ENCODE measurements at places on chromosomes 3 and 15.

- DNase-seq, result peak; percentile 52
These were observed 43.2 kb downstream of the ARHGEF3 start for GRCh38 chr3:56758539-56758981.

DNA sequence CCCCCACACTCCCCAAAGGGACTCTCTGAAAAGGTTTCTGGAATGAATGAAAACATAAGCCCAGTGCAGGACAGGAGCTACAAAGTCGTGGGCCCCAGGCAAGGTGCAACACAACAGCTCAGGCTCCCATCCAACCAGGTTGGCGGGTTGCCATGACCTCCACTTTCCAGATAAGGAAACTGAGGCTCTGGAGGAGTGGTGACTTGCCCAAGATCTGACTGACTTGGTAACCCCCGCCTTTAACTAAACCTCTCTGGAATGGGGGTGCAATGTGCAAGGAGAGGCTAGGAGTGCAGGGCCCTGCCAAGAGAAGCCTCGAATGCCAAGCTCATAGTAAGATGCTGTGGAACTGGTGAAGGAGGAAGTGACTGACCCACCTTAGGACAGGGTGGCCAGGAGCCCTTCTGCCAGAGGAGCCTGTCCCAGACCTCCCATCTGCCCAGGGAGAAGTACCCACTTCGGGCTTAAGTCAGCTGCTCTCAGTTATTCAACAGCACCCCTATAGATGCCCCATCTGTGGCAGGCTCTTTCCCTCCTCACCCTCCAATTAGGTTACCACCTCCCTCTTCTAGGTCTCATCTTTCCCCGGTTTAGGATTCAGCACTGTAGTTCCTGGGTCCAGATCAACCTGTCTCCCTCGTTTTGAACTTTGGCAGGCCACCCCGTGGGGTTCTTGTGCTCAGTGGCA, 553 bp upstream of the TNNC1 start:
- no peak for DNase-seq

DNA sequence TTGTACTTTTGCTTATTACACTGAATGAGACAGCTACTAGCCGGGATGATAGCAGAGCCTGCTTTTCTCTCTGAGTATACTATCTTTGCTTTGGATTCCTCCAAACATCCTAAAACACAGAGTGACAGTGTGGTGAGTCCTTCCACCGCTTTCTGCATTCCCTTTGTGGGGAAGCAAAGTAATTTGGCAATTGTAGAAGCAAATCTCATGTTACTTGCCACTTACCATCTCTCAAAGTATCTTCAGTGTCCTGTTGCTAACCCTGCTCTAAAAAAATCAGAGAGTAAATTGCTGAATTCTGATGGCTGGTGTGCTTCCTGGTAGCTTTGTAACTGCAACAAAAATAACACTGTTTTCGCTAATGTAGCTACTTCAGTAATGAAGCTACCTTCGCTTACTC, 92.4 kb upstream of the LRRFIP2 start:
- no peak for DNase-seq

DNA sequence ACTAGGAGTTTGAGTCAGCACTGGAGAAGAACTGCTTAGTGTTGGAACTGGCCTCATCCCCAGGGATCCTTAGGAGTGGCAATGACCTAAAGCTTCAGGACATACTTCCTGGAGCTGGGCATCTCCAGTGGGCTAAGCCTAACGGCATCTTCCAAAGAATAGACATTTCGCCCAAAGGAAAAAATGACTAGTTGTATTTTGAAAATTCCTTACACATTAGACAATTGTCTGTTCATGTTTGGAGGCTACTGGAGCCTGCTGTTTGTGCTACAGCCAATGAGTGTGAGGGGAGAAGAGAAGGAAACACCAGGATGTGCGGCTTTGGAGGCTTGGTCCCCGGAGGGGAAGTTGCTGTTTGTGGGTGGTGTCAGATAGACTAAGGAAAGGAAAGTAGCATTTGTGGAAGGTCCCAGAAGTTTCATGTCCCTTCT, 77.6 kb downstream of the POLR2M start:
- no peak for DNase-seq

- DNase-seq, result no peak
These were observed 313.9 kb downstream of the FGF12 start for GRCh38 chr3:192413461-192413860.

DNA sequence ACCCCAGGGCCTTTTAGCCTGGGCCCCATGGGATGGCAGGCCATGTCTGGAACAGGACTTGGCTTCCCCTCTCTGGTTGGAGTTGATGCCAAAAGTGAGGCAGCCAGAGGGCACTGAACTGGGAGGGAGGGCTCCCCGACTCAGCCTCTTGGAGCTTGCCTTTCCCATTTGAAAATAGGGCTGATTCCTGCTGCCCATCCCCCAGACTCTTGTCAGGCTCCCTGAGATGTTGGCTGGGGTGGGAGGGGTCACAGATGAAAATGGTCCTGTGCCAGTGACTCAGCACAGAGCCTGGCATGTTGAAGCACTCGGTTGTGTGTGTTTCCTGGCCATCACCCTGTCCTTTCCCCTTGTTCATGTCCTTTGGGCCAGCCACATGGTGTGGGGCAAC, 6.6 kb downstream of the PPCDC start:
- DNase-seq, result peak; percentile 63

DNA sequence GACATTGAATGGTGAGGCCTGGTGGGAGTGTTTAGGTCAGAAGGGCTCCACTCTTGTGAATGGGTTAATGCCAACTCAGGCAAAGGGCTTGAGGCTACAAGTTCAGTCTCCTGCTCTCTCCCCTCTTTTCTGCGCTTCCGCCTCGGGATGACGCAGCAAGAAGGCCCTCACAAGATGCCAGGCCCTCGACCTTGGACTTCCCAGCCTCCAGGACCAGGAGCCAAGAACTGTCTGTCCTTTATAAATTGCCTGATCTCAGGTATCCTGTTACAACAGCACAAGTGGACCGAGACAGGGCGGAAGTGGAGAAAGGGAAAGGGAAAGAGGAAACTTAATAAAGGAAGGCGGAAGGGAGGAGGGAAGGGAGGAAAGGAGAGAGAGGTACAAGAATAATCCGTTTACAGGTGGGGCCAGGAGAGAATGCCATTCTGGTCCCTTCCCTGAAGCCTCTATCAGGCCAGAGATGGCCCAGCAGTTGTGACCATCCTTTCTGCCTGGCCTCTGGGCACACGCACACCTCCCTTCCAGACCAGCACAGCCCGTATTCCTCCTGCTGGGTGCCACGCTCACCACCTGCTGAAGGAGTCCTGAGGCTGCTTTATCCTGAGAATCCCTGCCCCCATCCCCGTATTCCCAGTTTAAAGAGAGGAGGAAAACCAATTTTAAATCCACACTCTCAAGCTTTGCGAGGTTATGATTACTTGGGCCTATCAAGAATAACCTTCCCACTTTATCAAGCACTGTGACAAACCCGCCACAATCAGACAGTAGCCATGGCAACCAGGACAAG, 64.2 kb downstream of the OXNAD1 start:
- DNase-seq, result no peak

GRCh38 chr3:59522550-59522949, 472.7 kb upstream of the CFAP20DC start:
- DNase-seq, result no peak

DNA sequence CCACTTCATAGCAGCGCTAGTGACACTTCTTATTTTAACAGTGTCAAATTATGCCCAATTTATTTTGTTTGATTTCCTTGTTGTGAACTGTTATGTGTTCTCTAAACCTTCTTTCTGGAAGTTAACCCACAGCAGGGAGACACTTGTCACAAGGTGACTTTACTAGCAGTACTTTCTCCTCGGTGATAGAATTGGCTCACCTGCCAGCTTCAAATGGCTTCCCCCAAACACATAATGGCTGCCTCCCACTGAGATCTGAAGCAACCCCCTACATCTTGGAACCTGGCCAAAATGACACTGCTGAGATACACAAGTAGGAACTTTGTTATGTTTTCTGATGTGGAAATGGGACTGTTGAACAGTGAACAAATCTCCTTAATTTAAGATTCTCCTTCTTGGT, 238.8 kb upstream of the DPH6 start:
- no peak for DNase-seq

GRCh38 chr3:17130956-17131355, 246.2 kb downstream of the PLCL2 start:
- DNase-seq, result no peak

GRCh38 chr15:32135335-32135734, 105.0 kb downstream of the CHRNA7 start:
- no peak for DNase-seq

GRCh38 chr15:60589253-60589652, 110.3 kb upstream of the ICE2 start:
- DNase-seq, result no peak

- no peak for DNase-seq
These were observed 56.5 kb downstream of the GHSR start for GRCh38 chr3:172391592-172392302.

GRCh38 chr3:142127941-142128658, 21.2 kb downstream of the TFDP2 start:
- DNase-seq, result no peak

- DNase-seq, result no peak
These were observed 314.2 kb downstream of the NTRK3 start for GRCh38 chr15:87942316-87942715.

GRCh38 chr3:129864519-129864918, 29.0 kb downstream of the TMCC1 start:
- no peak for DNase-seq

GRCh38 chr3:17032407-17033034, 147.8 kb downstream of the PLCL2 start:
- no peak for DNase-seq

DNA sequence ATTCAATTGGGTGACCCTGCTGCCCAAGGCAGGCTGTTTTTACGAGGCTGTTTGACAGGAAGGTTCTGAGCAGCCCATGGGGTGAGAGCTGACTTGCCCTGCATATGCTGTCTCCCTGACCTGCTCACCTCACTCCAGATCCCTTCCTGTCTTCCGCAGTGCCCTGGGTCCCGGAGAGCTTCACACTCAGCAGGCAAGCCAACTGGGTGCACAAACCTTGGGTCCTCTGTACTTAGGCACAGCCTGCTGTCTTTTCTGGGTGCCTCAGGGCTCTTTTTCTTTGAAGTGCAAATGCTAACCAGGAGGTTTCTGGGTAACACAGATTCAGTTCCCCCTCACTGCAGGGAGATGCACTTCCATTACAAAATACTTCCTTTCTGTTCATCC, 32.8 kb downstream of the ZXDC start:
- DNase-seq, result no peak

DNA sequence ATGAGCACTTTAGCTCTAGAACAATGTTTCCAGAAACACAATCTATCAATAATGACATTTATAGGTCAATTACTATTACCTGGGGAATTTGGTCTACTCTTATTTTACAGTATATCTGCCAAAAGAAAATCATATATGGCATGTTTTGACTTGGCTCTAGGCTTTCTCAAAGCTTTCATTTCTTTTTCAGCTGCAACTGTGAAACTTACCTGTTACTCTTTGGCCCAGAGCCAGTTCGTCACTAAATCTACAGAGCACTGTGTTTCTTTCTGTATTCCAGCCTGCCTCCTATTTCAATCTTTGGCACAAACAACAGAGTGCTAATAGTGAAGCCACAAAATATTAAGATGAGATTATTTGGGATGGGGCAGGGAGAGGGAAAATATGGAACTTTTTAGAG, 76.0 kb downstream of the P2RY1 start:
- DNase-seq, result no peak

GRCh38 chr15:76764004-76764403, 141.1 kb downstream of the SCAPER start:
- no peak for DNase-seq

DNA sequence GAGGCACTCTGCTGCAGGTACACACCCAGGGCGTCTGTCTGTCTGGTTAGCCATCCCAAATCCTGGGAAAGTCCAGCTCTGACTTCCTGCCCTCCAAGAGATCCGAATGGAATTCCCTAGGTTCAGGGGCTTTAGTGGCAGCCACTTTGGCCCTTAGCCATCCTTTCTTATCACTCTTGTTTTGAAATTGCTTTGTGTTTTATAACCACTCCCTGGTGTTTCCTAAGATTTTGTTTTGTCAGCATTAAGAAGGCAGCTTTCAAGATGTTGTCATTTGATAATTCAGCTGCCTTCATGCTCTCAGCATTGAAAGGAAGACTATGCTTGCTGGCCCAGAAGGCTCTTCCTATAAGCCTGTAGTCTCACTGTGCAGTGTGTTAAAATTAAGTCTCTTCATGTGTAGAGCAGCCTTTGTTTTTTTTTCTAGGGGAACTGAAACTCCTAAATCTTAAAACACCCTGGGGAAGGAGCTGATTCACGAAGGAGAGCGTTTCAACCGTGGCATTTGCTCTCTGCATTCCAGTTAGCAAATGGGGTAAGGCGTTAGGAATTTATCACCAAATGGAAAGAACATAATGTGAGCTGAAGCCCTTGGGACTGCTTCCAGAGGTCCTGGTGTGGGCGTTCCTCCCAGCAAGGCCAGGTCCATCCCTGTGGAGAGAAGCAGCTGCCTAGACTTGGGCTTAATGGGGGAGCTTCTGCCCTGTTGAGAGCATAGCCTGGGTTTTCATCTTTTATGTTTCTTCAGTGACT, 14.2 kb upstream of the CLEC3B start:
- DNase-seq, result peak; percentile 88

DNA sequence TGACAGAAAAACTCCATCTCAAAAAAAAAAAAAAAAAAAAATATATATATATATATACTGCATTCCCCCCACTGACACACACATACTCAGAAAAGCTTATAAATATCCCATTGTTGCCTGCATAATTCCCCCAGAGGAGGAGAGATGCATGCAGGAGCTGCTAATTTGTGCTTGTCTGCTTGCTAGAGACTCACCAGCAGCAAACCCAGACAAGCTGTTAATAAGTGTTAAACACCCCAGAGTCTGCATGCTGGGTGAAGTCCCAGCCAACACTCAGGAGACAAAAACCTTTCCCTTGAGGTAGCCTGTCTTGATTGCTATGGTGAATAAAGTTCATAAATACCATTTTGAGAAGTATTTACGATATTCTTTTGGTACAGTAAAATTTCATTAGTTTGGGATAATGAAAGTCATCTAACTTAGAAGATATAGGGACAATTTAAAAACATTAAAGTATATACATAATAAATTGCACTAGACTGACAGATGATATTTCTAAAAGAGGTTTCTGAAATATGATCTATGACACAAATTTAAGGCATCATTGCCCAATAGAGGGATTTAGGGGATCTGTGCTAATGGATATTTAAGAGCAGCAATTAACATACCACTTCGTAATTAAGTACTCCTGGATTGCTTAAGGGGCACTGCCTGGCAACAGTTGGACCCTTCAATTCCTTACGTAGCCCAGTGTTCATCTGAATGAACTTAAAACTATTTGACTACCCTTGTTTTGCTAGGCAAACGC, 400.0 kb upstream of the C2CD4B start:
- no peak for DNase-seq

GRCh38 chr3:124584552-124585391, 145.5 kb upstream of the UMPS start:
- DNase-seq, result peak; percentile 67

GRCh38 chr3:85180-85579, 111.4 kb upstream of the CHL1 start:
- DNase-seq, result no peak

All from tibial artery (tissue), 4 donors.